Fibroblast of skin of scalp (primary cell): ENCODE measurements at places on chromosomes 6 and 20.

DNA sequence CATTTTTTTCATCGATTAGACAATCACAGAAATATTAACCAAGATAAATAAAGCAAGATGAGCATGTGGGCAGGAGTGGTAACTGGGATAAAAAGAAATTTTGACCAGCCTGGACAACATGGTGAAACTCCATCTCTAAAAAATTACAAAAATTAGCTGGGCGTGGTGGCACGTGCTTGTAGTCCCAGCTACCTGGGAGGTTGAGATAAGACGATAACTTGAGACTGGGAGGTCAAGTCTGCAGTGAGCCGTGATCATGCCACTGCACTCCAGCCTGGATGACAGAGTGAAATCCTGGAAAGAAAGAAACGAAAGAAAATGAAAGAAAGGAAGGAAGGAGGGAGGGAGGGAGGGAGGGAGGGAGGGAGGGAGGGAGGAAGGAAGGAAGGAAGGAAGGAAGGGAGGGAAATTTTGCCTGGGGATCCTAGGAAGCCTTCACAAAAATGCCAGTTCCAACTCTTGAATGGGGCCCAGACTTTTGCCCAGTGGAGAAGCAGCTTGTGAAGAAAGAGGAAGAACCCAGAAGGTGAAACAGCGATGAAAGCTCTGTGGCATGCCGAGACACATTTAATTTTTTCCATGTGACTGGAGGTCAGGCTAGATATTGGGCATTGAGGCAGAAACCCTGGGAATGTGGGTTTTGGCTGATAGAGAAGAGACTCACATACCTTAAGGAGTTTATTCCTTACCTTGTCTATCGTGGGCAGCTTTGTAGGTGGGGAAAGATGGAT lies 20.3 kb downstream of the CCDC170 start:
- no peak for DNase-seq

DNA sequence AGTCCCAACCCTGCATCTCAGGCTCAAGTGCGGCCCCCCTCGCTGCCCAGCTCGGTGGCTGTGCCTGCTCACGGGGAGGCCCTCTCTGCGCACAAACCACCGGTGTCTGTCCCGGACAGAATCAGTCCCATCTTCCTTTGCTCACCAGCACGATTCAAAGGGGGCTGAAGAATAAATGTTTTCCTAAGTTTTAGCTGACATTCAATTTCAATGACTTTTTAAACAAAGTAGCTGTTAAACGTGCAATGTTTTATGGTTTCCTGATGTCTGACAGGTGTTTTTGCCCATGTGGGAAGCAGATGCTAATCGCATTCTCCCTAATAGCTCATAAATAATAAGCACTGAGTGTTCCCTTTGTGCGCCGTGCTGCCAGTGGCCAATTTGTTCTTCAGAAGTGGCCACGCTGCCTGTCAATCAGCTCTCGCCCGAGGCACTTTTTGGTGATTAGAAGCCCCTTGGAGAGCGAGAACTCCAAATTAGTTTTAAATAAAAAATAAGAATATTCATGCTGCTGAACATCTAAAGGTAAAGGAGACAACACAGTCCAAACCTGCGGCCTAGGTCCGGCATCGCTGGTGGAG lies 26.3 kb downstream of the BHLHE23 start:
- DNase-seq: no peak

DNA sequence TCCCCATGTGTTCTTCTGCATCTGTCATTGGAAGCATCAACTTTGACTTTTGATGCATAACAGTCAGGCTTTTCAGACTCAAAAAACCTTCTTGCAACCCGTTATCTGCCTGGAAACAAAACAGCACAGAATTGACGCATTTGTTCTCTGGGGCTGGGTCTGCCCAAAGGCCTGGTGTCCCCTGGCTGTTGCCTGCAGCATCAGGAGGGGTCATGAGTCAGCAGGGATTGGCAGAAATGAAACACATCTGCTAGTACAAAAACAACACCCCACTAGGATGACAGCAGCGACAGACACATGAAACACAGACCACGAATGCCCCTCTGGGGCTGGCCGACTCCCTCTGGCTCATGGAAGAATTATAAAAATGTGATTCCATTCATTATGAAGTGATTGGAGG lies 157.6 kb upstream of the INSM1 start:
- DNase-seq: peak; percentile 56

- no peak for DNase-seq
These were observed 5.1 kb upstream of the MAP1LC3A start for GRCh38 chr20:34553366-34553867.

GRCh38 chr20:55354720-55355119 lies 650.6 kb downstream of the CBLN4 start:
- DNase-seq: no peak

- DNase-seq: no peak
These were observed 510.7 kb upstream of the ZNF337 start for GRCh38 chr20:26207237-26207966.

DNA sequence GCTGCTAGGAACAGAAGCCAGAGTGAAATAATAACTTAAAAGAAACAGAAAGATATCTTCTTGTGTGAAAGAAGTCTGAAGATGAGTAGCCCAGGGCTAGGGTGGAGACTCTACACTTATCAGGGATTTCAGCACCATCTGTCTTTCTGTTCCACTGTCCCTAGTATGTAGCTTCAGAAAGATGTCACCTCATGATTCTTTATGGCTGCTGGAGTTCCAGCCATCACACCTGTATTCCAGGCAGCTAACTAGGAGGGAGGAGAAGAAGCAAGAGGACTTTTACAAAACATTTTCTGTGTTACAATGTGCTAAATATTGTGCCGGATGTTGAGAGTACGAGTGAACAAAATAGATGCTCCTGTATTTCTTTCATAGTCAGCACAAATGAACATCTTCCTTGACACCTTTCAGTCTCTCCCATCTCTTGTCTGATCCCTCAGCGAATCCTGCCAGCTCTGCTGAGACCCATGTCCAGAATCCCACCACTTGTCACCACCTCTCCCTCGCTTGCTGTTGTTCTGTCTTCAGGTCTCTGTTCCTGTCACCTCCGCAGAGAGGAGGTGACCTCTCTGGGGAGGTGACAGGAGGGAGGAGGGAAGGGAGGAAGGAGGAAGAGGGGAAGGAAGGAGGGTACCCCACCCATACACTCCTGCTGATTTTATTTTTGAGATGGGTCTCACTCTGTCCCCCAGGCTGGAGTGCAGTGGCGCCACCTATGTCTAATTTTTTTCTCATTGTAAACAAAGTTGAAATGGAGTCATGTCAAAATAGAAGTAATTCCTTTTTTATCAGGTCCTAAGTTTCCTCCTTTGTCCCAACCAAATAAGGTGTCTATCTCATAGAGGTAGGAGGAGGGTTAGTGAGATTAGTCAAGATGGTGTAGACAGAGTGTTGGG lies 188.9 kb downstream of the TFAP2C start:
- no peak for DNase-seq

GRCh38 chr6:91278416-91278815 lies 691.5 kb upstream of the MAP3K7 start:
- DNase-seq: no peak

GRCh38 chr6:40582892-40583291 lies 4.3 kb downstream of the LRFN2 start:
- no peak for DNase-seq

DNA sequence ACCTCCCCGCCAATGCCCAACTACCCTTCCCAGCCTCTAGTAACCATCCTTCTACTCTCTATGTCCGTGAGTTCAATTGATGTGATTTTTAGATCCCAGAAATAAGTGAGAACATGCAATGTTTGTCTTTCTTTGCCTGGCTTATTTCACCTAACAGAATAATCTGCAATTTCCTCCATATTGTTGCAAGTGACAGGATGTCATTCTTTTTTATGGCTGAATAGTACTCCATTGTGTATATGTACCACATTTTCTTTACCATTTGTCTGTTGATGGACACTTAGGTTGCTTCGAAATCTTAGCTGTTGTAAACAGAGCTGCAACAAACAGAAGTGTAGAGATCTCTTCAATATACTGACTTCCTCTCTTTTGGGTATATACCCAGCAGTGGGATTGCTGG lies 65.0 kb downstream of the RNF217 start:
- no peak for DNase-seq

DNA sequence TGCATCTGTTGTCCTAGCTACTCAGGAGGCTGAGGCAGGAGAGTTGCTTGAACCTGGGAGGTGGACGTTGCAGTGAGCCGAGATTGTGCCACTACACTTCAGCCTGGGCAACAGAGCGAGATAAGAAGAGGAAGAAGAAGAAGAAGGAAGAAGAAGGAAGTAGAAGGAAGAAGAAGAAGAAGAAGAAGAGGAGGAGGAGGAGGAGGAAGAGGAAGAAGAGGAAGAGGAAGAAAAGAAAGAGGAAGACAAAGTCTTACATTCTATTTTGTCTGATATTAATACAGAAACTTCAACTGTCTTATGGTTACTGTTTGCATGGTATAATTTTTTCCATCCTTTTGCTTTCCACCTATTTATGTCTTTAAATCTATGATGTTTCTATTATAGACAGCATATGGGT lies 7.2 kb upstream of the NELFCD start:
- no peak for DNase-seq

DNA sequence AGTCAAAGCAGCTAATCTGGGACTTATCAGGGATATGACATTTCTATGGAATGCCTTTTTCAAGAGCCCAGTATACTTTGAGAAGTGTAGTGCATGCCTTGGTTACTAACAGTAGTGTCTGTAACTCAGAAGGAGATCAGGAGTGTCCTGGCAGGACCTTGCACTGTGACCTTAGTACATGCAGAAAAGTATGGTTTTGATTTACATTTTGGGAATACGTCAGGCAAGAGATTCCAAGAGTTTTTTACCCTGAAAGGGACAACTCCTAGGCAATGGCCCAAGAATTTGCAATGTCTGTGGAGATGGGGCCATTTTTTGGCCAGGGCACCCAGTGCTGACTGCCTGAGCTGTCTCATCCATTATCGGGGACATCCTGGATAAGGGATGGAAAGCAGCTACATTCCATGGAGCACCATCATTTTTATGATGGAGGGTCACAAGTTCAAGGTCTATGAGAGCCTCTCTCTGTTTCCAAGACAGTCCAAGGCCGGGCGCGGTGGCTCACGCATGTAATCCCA lies 80.2 kb downstream of the FAM50B start:
- DNase-seq: peak; percentile 90

GRCh38 chr20:1333462-1334369 lies 4.8 kb upstream of the SDCBP2 start:
- no peak for DNase-seq

DNA sequence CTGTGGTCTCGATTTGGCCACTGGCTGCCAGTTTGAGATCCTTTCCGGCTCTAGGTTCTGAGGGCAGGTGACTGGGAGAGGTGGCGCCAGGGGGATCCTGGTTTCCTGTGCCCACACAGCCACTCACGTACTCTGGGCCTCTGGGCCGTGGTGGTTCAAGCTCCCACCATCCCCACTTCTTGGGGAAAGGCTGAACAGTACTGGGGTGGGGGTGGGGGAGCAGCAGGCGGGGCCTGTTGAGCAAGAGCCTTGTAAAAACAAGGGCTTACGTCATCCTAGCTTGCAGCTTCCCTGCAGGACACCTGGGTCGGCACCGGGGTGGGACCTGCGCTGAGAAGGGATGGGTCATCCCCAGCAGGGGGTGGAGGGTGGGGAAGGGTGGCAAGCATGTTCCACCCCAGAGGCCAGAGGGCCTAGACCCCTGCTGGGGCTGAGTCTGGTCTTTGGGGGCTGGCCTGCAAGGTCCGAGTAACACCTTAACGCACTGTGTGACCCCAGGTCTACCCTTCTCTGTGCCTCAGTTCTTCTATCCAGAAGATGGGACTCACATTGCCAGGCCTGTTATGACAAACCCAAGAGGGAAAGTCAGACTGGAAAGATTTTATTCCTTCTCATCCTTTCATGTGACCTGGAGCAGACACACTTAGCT lies 3.1 kb upstream of the CEBPB start:
- peak; percentile 39 for DNase-seq

GRCh38 chr6:131125431-131125830 lies 9.8 kb upstream of the AKAP7 start:
- peak; percentile 68 for DNase-seq

DNA sequence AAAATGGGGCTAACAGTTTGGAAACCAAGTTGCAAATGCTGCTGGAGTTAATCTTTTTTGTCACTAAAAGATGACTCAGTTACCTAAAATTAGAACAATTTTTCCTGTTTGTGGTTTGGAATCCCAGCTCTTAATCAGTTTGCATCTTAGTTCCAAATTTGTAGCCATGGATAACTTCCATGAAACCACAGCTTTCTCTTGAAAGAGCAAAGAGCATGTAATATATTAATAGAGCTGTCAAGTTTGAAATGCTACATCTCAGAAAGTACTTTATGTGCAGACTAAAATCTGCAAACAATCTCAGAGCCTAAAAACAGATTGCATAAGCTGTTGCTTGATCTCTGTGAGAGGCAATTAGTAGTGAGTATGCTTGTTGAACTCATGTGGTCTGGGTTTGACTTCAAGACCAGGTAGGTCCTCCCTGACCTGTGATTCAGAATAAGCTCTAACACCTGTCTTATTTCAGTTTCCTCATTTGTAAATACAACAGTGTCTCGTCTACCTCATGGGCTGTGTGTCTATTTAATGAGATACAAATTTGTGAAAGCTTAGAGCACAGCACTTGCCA lies 23.5 kb downstream of the DHX35 start:
- peak; percentile 87 for DNase-seq

DNA sequence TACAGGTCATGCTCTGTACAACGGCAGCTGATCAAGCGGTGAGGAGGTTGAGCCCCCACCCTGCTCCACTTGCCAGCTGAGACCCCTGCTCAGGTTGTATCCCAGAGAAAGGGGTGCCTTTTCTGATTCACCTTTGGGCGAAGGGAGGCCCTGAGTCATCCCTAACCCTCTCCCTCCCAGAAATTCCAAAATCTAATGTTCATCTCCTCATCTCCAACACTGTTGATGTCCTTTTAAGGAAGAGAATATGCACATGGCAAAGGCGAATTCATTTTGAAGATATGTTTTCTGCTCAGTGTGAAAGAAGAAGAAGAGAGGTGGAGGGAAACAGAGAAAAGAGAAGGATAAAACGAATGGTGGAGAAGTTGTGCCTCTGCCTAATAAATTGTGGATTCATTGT lies 120.5 kb downstream of the SCML4 start:
- peak; percentile 60 for DNase-seq

GRCh38 chr6:36683656-36684446 lies 5.3 kb downstream of the CDKN1A start:
- DNase-seq: no peak

GRCh38 chr20:35644806-35645205 lies 19.9 kb downstream of the CPNE1 start:
- no peak for DNase-seq

DNA sequence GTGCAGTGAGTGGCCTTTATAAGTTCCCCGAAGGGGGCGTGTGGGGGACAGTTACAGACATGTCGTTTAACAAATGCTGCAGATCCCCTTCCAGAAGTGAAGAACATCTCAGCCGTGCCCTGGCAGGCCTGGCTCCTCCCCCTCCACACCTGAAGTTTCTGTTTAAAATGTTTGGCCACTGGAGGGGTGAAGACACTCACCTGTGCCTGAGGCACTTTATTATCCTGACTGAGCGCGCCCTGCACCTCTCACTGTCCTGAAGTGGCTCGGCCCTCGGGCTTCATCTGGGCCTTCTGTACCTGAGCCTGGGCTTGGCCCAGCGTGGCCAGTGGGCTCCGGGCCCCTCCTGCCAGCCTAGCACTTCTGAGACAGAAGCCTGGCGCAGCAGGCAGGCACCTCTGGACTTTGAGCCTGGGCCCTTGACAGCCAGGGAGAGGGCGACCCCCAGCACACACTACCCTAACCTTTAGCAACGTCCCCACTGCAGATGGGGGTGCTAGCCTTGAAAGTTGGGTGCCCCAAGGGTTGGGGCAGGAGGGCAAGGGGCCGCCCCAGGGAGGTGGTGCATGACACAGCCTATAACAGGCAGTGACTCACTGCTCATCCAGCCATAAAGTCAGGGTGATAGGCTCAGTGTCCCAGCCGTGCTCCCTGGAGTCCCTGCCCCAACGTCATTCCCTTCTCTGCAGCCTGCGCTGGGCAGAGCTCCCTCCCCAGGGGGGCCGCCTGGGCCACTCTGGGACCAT lies 13.6 kb upstream of the GATA5 start:
- DNase-seq: no peak
